ENCODE measurements at places on chromosomes 16 and 17.
A peak's percentile ranks its signal among the peaks of the same experiment; 100 is the strongest.

GRCh38 chr17:80269405-80269807 is 8.8 kb downstream of the RNF213 start:
- DNase-seq: no peak

GRCh38 chr17:82935966-82936767 is 96.3 kb upstream of the ZNF750 start:
- no peak for DNase-seq

- peak; percentile 40 for DNase-seq
Observed at GRCh38 chr17:21511363-21512195, 135.4 kb downstream of the KCNJ12 start.

GRCh38 chr17:15468126-15468525 is 705 bp upstream of the CDRT4 start:
- no peak for DNase-seq

DNA sequence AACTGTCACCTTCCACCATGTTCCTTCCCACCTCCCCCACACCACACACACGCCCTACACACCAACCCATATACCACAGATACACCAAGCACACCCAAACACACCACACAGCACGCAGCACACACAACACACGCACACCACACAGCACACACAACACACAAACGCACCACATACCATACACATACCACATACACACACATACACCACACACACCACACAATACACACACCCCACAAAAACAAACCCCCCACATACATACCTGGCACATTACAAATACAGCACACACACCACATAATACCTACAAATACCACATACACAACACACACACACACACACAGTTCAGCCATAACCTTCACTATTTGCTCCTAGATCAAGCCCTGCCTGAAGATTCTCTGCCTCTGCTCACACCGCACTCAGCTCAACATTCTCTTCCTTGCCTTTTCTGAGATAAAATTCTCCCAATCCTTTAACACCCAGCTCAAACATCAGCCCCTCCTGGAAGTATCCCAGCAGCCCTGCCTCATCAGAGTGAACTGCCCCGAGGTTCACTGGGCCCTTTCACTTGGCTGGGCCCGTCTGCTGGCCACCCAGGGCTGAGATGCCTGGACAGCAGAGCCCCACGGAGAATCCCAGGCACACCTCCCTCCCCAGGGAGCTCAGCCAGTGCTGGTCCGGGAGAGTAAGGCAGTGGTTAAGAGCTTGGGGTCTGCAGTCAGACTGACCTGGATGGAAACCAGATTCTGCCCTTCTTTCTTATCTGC is 31.9 kb upstream of the CPNE2 start:
- DNase-seq: no peak

DNA sequence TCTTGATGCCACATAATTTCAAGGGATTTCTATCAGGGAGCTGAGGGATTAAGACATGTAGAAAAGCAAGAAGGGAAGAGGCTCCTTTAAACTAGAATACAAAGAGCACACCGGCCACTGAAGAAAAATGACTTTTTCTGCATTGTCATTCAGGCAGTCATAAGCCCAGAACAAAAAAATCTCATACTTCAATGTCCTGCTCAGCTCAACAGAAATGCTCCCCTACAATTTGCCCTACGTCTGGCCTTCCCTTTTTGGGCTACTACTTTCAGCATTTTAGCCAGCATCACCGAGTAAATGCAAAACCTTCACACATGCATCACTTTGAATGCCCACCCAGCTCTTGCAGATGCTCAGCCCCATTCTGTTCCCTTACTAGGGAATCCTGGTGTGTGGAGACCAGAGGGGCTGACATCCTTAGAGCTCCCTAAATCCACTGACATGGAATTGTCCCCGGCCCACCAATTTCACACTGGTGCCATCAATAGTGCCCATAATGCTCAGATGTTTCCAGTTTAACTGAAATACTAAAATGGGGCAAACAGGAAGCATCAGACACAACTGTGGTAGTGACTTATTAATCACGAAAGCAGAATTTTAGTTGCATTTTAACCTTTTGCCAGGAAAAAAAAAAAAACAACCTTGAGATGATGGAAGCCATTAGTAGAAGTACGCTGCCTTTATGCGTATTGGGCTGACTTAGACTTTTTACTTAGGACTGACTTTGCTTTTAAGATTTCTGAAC is 2.7 kb downstream of the MAP3K14 start:
- no peak for DNase-seq

DNA sequence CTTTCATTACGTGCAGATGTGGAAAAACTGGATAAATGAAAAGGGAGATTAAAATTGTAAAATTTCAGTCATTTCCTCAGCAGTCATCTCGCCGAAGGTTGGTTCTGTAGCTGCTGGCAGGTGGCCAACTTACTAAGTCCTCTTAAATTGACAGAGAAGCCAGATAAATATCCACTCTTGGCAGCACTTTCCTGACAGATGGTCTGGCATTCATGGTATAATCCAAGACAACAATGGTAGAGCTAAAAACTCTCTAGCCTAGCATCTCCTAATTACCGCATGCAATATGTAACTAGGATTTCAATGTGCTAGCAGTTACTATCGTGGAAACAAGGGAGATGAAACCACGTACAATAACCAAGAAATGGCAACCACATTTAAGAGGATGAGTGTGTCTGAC is 306.3 kb downstream of the CNTNAP4 start:
- no peak for DNase-seq

DNA sequence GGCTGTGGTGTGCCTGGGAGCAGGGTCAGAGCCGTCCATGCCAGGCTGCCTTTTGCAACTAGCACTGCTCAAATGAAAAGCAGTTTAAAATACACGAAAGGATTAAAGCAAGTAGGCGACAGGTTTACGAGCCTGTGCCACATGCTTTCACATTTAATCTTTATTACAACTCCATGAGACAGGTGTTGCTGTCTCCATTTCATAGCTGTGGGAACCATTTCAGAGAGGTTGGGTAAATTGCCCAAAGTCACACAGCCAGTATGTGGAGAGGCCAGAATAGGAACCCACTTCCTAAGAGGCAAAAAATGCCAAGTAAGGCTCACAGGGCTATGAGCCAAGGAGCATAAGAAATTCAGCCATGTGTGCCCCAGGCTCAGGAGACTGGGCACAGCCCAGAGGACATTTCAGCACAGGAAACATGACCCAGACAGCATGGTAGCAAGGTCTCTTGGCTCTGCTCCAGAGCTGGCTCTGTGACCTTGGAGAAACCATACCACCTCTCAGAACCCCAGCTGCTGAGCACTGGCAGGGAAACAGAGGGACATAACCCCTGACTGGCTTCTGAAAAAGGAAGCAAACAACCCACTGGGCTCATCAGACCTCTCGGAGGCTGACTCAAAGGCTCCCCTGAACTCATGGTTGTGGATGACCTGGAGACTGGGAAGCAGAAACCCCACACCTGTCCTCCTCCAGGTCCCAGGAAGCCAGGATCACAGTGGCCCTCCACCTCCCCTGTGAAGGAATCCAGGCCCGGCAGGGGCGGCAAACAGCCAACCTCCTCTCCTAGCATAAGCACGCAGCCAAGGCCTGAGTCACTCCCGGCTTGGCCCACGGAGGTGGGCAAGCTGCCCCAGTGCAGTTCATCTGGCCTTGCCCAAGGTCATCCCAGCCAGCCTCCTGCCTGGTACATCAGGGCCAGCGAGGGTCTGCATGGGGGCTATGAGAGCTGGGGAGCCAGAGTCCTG is 40.3 kb upstream of the MRPS23 start:
- DNase-seq: no peak

GRCh38 chr17:77320485-77321256 is 179.9 kb downstream of the SEC14L1 start:
- no peak for DNase-seq

DNA sequence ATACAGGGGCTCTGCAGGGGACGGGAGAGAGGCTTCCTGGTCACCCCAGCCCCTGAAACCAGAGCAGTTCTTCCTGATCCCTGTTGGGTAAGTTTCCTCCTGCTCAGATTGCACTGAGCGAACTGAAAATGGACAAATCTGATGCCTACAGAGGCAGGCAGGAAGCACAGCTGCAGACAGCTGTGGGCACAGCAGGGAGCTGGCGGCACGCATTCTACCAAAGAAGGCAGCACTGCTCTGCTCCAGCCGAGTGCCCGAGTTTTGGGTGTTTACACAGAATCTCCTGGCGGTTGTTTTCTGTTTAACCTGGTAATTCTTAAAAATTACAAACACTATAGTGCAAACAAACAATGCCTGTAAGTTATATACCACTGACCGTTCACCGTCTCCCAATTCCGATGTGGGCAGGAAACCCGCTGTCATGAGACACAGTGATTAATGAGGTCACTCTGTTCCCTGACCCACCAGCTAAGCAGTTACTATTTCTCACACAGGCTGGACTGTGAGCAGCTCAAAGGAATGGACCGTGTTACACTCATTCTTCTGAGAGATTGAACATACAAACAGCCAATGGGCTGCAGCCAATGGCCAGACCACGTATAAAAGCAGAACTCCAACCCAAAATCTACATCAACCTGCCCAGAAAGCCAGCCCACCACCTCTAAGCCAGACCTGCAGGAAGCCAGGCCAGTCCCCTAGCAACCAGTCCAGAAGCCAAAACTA is 25.5 kb downstream of the NSMCE1 start:
- no peak for DNase-seq

DNA sequence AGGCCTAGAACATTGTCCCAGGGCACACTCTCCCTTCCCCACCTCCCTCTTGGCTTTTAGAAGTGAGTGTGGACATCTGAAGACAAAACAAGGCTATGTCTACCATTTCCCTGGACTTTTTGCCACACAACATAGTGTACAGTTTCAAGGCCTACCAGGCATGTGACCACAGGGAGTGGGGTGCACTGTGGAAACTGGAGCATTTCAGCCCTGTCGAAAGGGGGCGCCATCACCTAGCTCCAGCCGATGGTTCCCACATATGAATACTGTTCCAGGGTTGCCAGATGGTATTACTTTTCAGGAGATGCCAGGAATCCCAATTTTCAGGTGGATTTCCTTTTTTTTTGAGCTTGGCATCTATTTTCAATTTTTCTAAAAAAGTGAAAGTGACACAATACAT is 140.7 kb downstream of the KATNIP start:
- no peak for DNase-seq
